ENCODE measurements at places on chromosomes 2 and 18. TPM values are rescaled to one million over a fixed set of nuclear protein-coding genes. Genes with fewer than 3 reads are reported as not detected.

Gene IL1R2
- total RNA-seq, result 0.33 TPM

Gene ICOS
- total RNA-seq, result 0.09 TPM

Gene LBX2
- total RNA-seq, result 0.09 TPM

Gene REG3A
- not detected for total RNA-seq

Gene ARHGAP15
- total RNA-seq, result not detected

Gene RAMP1
- not detected for total RNA-seq

Gene TGFA
- total RNA-seq, result 12.2 TPM

Gene ERBB4
- total RNA-seq, result under 0.01 TPM

Gene NEDD4L
- 9.7 TPM for total RNA-seq

Gene EPC2
- total RNA-seq, result 23.1 TPM

Gene SKOR2
- not detected for total RNA-seq

Gene SERPINB3
- not detected for total RNA-seq

Gene TYMS
- 10.3 TPM for total RNA-seq

Gene GALNT14
- not detected for total RNA-seq

Gene MAP3K19
- not detected for total RNA-seq

Gene LRRC30
- not detected for total RNA-seq

Gene SULT1C4
- 287 TPM for total RNA-seq

Gene ALPG
- total RNA-seq, result not detected

Gene LCT
- total RNA-seq, result under 0.01 TPM

Gene UGT1A8
- not detected for total RNA-seq

Gene AKAIN1
- not detected for total RNA-seq

Gene ASXL3
- under 0.01 TPM for total RNA-seq

Gene AP1S3
- total RNA-seq, result 0.65 TPM

Gene STK11IP
- 6.3 TPM for total RNA-seq

Gene RNF152
- 189 TPM for total RNA-seq

Gene RGPD4
- total RNA-seq, result not detected

Gene DSG4
- not detected for total RNA-seq

Gene CSRNP3
- 0.76 TPM for total RNA-seq

Gene CYP27A1
- 12.7 TPM for total RNA-seq

Gene FOXD4L1
- total RNA-seq, result not detected

Gene SCYGR4
- not detected for total RNA-seq

Gene PKDCC
- 6.3 TPM for total RNA-seq

Gene BBS5
- 1.5 TPM for total RNA-seq

Gene KCNG2
- total RNA-seq, result 0.43 TPM

Gene WDSUB1
- 6.8 TPM for total RNA-seq

Gene GCG
- total RNA-seq, result not detected

Gene IL1R1
- total RNA-seq, result 49.8 TPM

Gene RFX8
- 0.17 TPM for total RNA-seq

Gene DARS1
- 40.1 TPM for total RNA-seq

Gene GNAL
- 0.26 TPM for total RNA-seq

Gene PLEK
- 0.22 TPM for total RNA-seq

Gene ASAP2
- total RNA-seq, result 30.5 TPM

Gene CCDC85A
- total RNA-seq, result 0.69 TPM

Gene TM4SF20
- not detected for total RNA-seq

Gene ITGB6
- not detected for total RNA-seq

Gene SELENOI
- 10.9 TPM for total RNA-seq

Gene TRIM43
- total RNA-seq, result not detected

Gene RASGRP3
- total RNA-seq, result 234 TPM

Gene ZNF892
- 3.6 TPM for total RNA-seq

Gene EN1
- total RNA-seq, result not detected

Gene IRS1
- 0.11 TPM for total RNA-seq

Gene GAREM2
- total RNA-seq, result 0.22 TPM

Gene STAMBP
- total RNA-seq, result 15.3 TPM

Data from dermis lymphatic vessel endothelial cell (primary cell).